ENCODE measurements at places on chromosomes 13 and 19.
A peak's percentile ranks its signal among the peaks of the same experiment; 100 is the strongest.

DNA sequence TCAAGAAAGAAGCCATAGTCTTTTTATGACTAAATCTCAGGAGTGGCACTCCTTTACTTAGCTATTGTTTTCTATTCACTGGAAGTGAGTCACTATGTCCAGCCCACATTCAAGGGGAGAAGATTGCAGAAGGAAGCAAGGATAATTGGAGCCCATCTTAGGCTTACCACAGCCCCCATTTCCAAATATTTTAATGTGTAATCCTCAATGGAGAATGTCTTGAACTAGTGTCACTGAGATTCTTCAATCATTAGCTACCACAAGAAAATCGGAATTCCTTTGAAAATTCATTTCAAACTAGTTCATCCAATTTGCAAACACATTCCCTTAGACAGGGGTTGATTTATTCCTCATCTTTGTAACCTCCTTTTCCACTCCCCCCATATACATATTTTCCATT lies 84.7 kb downstream of the DLEU7 start:
- DNase-seq, result no peak

GRCh38 chr13:45222516-45222915 lies 21.7 kb upstream of the KCTD4 start:
- DNase-seq, result no peak

DNA sequence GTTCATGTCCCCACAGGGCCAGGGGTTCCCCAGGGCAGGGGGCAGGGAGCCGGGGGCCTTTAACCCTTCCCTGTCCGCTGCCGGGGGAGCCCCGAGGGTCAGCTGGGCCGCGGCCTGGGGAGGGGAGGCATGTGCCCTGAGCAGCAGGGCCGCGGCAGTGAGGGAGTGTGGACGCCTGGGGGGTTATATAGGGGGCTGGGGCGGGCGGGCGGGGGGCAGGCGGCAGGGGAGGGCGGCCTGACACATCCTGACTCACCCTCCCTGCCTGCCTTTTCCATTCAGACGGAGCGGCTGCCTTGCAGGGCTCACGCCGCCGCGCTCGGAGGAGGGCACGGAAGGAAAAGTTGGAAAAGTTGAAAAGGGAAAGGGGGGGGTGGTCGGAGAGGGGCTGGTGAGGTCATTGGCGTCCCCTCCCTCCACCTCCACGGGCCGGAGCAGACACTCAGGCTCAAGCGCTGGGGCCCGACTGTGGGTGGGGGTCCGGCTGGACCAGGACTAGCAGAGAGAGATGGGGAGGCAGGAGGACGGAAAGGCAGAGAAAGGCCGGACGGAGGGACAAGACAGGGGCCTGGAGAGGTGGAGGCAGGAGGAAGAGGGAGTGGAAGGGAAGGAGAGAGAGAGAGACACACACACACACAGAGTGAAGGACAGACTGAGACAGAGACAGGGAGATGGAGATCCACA lies at the start of gene IL11:
IL11 (minus strand) TSS at position 159 of the 684 bp plus-strand sequence; CDS start at position 6, 153 bp downstream.
- DNase-seq, result peak; percentile 69

GRCh38 chr19:35352177-35352447 lies 4.4 kb downstream of the FFAR1 start:
- DNase-seq, result no peak

- DNase-seq, result no peak
Measured at GRCh38 chr19:30942636-30943035, 406.6 kb downstream of the TSHZ3 start.

- DNase-seq, result no peak
Measured at GRCh38 chr13:39403106-39403505, 199.9 kb downstream of the LHFPL6 start.

DNA sequence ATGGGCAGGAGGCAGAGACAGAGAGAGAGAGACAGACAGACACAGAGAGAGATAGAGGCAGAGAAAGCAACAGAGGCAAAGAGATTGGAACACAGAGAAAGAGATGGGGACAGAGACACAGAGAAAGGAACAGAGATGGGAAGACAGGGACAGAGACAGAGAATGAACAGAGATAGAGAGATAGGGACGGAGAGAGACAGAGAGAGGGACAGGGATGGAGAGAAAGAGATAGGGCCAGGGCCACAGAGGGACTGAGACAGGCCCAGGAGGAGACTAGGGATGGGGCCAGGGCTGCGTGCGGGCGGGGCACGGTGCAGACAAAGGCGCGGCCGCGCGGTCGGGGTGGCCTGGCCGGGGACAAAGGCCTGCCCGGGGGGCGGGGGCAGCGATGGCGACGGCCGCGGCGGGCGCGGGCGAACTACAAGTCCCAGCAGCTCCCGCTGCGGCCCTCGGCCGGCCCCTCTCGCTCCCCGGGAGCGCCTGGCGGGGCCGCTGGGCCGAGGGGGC lies at the start of gene ZNF358:
ZNF358 (plus strand) TSS at position 459 of the 507 bp plus-strand sequence. CDS start 3,140 bp downstream, outside the sequence.
- DNase-seq, result no peak

DNA sequence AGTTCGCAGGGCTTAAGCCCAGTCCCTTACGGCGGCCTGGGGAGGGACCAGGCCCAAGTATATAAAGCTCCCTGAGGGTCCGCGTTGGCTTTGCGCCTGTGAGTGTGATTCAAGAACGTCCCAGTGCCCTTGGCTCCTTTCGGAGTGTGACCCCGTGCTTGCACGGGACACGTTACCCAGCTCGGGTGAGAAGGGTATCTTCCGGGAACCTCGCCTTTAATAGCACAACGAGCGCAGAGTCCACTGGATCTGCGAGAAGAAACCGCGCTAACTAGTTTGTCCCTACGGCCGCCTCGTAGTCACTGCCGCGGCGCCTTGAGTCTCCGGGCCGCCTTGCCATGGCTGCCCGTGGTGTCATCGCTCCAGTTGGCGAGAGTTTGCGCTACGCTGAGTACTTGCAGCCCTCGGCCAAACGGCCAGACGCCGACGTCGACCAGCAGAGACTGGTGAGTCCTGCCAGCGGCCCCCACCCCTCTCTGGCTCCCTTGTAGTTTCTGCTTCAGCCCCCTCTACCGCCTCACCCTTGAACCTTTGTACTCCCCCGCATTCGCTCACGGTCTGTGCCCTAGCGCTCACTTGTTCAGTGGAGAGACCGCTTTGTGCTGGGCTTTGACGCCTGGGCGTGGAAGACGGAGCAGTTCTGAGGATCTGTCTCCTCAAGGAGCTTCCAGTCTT lies at the start of gene DNAJC15:
DNAJC15 (plus strand) TSS at position 298 of the 675 bp plus-strand sequence; CDS start at position 339, 41 bp downstream.
- DNase-seq, result no peak

- no peak for DNase-seq
Measured at GRCh38 chr13:60707878-60708277, 310.9 kb downstream of the TDRD3 start.

DNA sequence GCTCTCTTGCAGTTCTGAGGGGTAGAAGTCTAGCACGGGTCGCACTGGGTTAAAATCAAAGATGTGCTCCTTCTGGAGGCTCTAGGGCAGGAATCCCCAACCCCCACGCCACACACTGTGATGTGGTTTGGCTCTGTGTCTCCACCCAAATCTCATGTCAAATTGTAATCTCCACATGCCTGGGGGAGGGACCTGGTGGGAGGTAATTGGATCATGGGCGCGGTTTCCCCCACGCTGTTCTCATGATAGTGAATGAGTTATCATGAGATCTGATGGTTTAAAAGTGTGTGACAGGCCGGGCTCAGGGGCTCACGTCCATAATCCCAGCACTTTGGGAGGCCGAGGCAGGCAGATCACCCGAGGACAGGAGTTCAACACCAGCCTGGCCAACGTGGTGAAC lies 26.6 kb upstream of the CALM3 start:
- DNase-seq, result no peak

- DNase-seq, result no peak
Measured at GRCh38 chr19:7348587-7349230, at the start of gene ARHGEF18. Gene ARHGEF18 (plus strand): TSS chr19:7348937. CDS start chr19:7362891, 13,954 bp downstream.

GRCh38 chr13:98780451-98780850 lies 28.0 kb upstream of the SLC15A1 start:
- no peak for DNase-seq

- DNase-seq, result no peak
Measured at GRCh38 chr13:29893438-29893837, 43.0 kb upstream of the UBL3 start.

GRCh38 chr19:12994701-12995595 lies at the start of gene NFIX:
Gene NFIX (plus strand): TSS chr19:12995475. CDS start chr19:12995838, 363 bp downstream.
- no peak for DNase-seq

DNA sequence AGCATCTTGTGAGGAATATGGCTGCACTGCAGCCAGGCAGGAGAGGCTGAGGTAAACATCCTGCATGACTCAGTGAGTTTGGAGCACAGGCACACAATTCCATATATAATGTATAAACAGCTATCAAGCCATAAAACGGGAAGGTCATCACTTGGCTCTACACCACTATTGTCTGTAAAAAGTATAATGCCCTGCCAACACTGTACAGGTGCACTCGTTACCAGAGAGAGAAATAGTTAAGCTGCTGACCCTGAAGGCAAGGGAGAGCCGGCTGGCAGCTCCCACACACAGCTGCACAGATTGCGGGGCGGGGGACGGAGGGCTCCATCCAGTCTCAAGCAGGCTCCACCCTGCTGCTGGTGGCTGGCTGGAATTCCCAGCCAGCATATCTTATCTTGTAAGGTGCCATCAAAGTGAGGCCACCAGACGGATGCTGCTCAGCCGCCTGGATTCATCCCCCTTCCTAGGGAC lies 668.1 kb downstream of the SLITRK5 start:
- DNase-seq, result no peak

DNA sequence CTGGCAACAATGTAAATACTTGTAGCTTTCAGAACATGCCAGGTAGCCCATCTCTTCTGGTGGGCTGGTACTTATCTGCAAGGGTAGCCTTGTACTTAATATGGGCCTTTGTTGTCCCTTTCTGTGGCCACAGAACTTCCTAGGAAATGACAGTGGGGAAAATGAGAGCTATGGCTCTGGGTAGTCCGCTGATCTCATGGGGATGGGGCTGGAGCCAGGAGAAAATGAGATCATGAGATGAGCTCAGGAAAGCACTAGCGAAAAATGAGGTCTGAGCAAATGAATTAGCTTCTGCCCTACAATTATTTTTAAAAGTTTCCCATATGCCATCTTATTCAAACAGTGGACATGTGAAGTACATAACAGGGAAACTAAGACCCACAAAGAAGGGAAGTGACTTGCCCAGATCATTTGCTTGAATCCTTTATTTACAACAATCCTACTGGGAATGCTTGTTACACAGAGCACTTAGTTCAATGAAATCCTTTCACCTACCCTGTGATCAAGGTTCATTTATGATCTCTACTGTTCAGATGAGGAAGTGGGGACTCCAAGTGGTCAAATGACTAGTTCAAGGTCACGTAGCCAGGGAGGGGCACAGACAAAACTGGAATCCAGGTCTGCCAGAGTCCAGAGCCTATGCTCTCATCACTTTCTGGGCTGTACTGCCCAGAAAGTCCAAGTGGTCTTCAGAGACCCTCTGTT lies 87.1 kb downstream of the PTPRS start:
- no peak for DNase-seq

GRCh38 chr19:5481957-5482356 lies 26.7 kb downstream of the ZNRF4 start:
- no peak for DNase-seq

GRCh38 chr13:94988654-94989053 lies 276.3 kb upstream of the SOX21 start:
- no peak for DNase-seq

DNA sequence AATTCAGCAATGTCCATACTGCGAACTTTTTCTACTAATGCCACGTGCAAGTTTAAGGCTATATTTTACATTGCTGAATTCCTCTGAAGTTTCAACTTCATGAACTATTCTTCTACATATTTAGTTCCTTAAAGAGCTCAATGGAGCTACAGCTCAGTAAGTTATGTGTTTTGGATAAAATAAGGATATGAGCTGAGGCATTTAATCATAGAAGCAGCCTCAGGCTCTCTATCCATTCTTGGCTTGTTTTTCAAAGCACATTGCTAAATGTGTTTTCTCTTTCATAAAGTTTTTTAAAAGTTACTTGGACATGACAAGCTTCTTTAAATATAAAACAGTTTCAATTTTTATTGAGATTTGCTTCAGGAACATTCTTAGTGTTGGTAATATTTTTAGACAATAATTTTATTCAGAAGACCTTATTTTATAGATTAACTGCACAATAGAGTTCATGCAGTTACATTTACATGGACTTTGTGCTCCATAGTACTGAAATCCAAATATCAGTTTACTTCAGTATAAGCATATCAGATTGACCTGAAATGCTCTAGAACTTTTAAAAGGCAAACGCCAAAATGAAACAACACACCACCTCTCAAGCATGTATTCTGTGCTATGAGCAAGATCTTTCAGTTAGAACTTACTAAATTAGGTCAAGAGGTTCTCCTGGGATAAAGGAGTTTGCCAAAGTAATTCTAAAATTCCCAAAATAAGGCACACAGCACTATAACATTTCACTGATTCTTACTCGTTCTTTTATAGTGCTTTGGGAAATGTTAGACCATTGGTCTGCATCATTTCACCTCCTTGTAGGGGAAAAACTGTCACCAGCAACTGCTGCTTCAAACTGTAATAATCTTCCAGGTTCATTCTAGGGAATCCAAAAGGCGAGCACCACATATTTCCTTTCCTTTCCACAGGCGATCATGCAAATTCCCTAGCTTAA lies 275.5 kb downstream of the ENOX1 start:
- no peak for DNase-seq

DNA sequence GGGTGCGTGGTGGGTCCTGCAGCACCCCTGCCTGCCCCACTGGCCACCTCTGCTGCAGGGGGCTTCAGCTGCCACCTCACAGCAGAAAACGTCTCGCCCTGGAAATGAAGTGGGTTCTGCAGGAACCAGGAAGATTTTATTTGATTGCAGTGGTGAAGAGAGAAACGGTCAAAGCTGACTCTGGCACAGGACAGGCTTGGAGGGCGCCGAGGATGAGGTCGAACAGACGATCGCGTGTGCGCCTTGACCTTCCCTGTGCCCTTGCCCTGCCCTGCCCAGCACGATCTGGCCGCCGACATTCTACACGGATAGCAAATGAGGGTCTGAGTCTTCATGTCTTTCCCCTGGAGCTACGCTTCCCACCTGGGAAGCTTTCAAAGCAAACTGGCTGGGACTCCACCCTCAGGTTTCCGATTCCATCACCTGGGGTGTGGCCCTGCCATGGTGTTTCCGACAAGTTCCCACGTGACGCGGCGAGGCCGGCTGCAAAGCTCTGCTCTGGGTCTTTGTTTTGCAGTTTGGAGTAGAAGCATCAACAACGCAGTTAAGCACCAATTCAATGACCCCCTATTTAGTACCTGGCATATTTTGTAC lies 50.3 kb upstream of the TUBGCP3 start:
- no peak for DNase-seq

DNA sequence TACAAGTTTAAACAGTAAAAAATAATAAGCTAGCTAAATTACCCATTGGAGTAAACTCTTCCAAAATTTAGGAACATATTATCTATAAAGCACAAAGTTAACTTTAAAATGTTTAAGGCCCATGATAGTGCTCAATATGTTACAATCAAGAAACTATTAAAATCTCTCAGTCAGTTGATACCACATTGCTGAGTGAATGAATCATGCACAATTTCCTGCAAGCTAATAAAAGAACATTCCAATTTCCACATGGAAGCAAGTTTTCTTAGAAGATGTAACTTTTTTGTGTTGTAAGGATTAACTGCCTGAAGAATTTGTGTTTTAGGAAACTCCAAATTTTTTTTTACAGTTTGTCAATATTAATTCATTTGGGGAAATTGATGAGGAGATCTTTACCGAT lies 666.6 kb downstream of the SLITRK1 start:
- DNase-seq, result no peak

- no peak for DNase-seq
Measured at GRCh38 chr13:103510007-103510535, 443.9 kb upstream of the SLC10A2 start.

GRCh38 chr19:17985037-17985818 lies 18.3 kb downstream of the KCNN1 start:
- DNase-seq, result no peak
